Foreskin fibroblast (primary cell): ENCODE measurements at places on chromosomes 3 and 15.

GRCh38 chr3:55655544-55655943 lies 168.4 kb upstream of the WNT5A start:
- no peak for DNase-seq

GRCh38 chr3:22141769-22142168 lies 390.8 kb upstream of the ZNF385D start:
- no peak for DNase-seq

GRCh38 chr15:78034495-78035191 lies 42.9 kb downstream of the TBC1D2B start:
- DNase-seq = peak; percentile 38

- DNase-seq = no peak
Measured at GRCh38 chr15:100909565-100909964, 9.6 kb upstream of the LRRK1 start.

GRCh38 chr3:109642025-109642424 lies 304.7 kb upstream of the DPPA4 start:
- no peak for DNase-seq

- DNase-seq = no peak
Measured at GRCh38 chr3:173708191-173708590, 310.6 kb downstream of the NLGN1 start.

DNA sequence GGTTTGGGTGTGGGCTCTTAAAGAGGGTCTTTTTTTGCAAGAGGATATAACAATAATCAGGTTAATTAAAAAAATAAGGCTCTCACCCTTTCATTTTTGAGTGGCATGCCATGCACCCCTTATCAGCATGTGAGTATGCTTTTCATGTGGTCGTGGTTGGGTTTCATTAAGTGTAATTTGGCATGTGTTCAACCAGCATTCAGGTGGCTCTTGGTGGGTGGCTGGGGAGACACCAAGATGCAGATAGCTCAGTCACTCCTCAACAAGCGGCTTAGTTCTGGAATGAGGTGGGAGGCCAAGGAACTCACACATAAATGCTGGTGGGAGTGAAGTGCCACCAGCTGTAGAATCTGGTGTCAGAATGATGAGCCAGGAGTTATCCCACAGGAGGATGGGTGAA lies 66.8 kb downstream of the FLNB start:
- DNase-seq = no peak

DNA sequence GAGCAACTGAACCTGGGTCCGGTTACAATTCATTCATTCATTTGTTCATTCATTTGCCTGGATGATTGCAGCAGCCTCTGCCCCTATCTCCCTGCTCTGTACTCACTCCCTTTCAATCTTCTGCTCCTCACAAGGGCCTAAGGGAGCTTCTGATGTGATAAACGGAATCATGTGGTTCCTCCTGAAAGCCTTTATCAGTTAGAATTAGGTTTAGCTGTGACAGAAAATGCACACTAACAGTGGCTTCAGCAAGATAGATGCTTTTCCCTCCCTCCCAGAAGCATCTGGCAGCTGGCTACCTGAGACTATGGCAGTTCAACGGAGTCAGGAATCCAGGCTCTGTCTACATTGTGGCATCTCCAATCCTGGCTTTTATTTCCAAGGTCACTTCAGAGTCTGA lies 196.0 kb downstream of the ADAMTS9 start:
- DNase-seq = no peak

GRCh38 chr15:94445566-94446160 lies 214.3 kb downstream of the MCTP2 start:
- DNase-seq = no peak

DNA sequence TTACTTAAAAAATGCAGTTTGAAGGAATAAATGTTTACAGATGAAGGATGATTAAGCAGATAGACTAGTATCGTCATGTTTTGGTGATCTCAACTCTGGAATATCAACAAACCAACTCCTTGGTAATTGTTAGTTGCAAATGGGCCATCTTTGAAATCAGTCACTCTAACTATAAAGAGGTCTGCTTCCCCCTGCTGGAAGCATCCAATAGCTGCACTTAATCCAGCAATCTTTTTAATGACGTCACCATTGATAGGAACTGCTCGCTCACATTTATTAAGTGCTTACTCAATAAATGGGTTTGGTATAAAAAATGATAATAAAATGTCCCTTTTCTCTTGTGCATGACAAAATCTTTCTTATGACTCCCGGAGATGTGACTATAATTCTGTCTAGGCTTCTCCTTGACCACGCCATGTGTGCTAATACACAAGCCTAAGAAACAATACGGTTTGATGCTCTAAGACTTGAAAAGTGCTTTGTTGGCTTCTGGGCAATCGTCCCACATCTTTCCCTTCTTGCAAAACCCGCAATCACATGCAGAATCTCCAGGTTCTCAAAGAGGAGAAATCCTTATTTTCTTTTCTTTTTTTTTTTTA lies 227.6 kb upstream of the POU1F1 start:
- peak; percentile 57 for DNase-seq

- DNase-seq = no peak
Measured at GRCh38 chr15:41852736-41853590, 14.3 kb downstream of the PLA2G4B start.

DNA sequence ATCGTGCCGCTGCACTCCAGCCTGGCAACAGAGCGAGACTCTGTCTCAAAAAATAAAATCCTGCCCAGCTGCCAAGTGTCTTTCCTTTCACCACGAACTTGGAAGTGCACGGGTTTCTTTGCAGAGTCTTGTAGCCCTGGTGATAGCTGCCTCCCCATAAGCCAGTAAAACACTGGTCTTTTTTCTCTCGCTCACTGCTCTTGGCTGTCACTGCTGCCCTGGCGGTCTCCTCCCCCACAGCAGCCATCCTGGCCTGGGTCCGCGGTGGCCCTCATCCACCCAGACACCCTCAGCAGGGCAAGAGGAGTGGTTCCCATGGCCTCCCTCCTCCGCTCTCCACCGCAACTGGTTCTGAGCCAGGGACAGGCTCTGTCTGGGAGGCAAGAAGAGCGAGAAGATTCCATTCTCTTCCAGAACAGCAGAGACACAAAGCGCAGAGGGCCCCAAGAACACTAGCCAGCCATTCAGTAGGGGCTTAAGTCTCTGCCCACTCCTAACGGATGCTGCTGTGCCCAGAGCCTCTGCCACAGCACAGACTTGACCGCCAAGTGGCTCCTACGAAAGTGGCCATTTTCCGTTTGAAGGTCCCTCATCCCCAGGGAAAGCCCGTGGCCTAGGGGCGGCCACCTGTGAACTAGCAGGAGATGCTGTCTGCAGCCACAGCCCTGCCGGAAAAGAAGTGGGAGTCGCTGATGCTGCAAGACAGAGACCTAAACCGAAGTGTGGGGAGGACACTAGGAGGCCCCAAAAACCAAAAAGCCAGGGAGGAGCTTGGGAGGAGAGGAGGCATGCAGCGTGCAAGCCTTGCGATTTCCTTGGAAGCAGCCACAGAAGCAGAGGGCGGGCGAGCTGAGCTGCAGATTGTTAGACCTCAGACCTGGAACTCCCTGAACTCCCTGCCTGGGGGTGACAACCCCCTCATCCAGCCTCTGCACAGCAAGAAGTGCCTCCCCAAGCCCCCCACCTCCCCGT lies 44.1 kb downstream of the KLHL25 start:
- DNase-seq = peak; percentile 53

- no peak for DNase-seq
Measured at GRCh38 chr15:50278496-50278895, 13.0 kb upstream of the HDC start.

DNA sequence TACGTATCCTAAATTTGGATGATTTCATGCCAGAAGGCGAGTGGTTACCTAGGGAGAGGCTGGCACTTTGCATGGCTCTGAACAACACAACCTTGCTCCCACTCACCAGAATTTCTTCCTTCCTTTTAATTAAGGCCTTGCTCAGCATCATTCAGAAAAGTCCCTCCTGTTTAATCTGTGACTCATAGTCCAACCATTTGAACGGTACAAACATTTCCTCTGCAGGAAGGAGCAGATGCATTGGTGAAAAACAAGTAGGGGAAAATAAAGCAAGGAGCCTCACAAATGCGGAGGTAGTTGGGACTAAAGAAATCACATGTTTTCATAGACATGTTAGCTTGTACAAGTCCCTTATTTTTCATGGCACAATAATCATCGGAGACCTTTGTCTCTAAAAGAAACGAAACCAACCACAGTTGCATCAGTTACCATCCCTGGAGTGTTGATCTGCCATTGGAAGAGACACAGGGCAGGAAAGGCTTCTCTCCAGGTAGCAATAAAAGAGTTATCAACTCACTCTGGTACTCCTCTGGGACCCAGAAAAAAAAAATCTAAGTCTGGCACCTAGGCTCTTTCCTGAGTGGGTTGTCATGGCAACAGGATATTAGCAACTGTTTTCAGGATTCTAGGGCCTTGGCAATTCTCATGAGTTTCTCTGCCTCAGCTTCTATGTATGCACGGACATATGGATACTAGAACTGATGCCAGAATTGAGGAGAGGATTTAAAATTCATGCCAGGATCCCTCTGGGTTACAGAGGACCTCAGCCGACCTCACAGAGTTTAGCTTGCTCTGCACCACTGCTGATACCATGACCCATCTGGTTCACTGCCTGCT lies 255.4 kb upstream of the ARPP21 start:
- DNase-seq = no peak

GRCh38 chr3:42657675-42658074 lies 4.2 kb downstream of the ZBTB47 start:
- no peak for DNase-seq

- DNase-seq = no peak
Measured at GRCh38 chr3:126454437-126455198, 21.1 kb downstream of the ZXDC start.

- no peak for DNase-seq
Measured at GRCh38 chr15:70699890-70700289, 63.5 kb downstream of the UACA start.

- DNase-seq = no peak
Measured at GRCh38 chr15:59736181-59736580, 47.1 kb upstream of the BNIP2 start.

DNA sequence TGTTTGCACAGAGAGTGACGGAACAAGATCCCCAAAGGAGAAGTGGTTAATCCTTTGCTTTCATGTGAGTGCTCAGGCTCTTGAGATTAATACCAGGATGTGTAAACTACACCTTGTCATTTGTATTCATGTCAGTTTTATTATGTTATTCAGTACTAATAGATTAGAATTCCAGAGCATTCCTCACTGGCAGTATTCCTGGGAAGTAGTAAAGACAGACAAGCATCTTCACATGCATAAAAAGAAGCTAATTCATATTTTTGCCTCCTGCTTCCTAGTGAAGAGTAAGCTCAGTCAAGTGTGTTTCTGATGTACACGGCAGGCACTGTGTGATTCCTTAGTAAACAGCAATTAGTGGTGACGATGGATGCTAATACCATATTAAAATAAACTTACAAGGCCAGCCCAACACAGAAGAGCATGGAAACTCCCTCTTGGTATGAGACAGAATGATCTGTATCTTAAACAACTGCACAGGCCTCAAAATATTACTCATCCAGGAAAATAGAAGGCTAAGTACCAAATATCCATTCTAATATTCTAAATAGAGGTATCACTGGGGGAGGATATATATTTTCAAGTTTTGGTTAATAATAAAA lies 336.8 kb upstream of the MCTP2 start:
- no peak for DNase-seq

DNA sequence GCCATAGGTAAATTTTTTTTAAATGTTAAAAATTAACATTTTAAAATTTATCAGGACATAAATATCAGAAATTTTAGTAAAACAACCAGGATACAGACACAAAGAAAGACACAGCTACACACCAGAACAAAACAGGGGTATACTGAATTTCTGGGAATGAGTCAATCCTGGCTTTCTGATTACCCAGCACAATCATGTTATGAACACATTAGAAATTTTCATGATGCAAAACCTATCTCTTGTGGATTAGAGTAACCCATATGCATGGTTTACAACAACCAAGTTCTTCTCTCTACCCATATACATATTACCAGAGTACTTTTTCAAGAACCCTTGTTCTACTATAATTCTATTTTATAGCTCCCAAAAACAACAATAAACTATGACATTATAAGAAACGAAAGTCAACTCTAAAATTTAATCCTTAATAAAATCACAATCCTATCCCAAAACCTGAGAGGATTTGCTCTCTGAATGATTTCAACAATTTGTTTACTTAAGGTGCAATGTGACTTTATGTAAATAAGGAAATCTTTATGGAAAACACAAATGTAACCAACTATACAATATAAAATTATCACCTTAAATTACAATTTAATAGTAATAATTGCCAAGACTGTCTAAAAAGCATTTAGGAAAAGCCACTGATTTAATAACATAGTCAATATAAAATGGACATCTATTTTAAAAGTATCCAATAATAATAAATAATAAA lies 184.5 kb downstream of the TBC1D5 start:
- no peak for DNase-seq

DNA sequence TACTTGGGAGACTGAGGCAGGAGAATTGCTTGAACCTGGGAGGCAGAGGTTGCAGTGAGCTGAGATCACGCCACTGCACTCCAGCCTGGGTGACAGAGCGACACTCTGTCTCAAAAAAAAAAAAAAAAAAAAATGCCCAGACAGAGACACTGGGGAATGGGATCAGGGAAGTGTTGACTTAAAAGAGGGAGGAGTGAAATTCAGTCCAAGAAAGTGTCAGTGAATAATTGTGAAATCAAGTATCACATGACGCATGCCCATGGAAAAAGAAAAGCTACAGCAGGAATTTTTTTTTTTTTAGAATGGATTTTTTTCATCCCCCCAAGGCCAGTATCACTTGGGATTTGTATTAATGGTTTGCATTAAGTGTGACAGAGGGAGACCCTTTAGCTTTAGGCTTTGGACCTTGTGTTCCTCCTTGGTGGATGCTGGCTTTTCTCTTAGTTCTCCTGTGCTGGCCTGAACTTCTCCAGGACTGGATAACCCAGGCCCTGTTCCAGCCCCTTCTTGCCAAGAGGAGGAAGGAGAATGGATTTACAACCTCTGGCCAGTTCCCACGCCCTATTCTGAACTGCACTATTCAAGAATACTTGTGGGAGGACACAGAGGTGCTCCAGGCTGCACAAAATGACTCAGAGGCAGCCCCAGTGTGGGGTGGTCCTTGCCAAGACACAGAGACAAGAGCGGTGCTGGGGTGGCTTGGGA lies 36.7 kb upstream of the ZNF774 start:
- peak; percentile 56 for DNase-seq

DNA sequence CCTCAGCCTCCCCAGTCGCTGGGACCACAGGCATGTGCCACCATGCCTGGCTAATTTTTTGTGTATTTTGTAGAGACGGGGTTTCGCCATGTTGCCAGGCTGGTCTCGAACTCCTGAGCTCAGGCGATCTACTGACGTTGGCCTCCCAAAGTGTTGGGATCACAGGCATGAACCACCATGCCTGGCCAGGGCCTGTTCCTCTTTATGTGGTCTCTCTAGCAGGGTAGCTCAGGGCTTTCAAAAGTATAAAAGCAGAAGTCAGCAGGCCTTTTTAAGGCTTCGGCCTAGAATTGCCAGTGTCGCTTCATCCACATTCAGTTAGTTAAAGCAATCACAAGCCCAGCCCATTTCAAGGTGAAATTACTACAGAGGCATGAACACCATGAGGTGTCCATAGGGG lies 7.6 kb downstream of the VHL start:
- DNase-seq = no peak
